ENCODE measurements at places on chromosomes 3 and 15.
A peak's percentile ranks its signal among the peaks of the same experiment; 100 is the strongest.

- DNase-seq = no peak
Measured at GRCh38 chr3:128263118-128263517, 109.8 kb downstream of the EEFSEC start.

DNA sequence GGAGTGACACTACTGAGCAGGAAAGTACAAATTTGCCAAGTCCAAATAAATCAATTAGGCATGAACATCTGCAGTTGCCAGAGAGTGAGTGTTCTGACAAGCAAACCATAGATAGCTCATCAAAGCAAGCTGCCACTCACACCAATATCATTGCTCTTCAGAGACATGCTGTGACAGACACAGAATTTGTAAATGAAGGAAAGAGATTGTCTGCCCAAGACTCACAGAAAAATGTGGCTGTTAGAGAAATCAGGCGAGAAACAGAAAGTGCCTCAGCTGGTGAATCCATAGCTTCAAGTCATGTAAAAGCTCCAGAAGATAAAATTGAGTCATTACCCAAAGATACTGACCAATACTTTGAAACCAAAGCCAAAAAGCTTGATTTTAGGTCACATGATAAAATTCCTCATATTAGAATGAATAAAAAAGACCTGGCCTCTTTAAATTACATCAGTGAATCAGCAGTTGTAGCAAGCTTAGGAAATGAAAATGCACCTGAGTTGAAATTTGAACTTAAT lies 50.8 kb downstream of the CRYBG3 start:
- peak; percentile 15 for DNase-seq

DNA sequence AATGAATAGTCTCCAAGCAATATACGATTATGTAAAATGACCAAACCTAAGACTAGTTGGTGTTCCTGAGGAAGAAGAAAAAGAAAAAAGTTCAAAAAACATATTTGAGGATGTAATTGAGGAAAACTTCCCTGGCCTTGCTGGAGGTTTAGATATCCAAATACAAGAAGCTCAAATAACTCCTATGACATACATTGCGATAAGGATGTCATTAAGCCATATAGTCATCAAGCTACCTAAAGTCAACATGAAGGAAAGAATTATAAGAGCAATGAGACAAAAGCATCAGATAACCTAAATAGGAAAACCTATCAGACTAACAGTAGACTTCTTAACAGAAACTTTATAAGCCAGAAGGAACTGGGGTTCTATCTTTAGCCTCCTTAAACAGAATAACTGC lies 231.1 kb downstream of the TUSC7 start:
- no peak for DNase-seq

GRCh38 chr3:24963762-24964625 lies 464.1 kb upstream of the RARB start:
- DNase-seq = peak; percentile 44

DNA sequence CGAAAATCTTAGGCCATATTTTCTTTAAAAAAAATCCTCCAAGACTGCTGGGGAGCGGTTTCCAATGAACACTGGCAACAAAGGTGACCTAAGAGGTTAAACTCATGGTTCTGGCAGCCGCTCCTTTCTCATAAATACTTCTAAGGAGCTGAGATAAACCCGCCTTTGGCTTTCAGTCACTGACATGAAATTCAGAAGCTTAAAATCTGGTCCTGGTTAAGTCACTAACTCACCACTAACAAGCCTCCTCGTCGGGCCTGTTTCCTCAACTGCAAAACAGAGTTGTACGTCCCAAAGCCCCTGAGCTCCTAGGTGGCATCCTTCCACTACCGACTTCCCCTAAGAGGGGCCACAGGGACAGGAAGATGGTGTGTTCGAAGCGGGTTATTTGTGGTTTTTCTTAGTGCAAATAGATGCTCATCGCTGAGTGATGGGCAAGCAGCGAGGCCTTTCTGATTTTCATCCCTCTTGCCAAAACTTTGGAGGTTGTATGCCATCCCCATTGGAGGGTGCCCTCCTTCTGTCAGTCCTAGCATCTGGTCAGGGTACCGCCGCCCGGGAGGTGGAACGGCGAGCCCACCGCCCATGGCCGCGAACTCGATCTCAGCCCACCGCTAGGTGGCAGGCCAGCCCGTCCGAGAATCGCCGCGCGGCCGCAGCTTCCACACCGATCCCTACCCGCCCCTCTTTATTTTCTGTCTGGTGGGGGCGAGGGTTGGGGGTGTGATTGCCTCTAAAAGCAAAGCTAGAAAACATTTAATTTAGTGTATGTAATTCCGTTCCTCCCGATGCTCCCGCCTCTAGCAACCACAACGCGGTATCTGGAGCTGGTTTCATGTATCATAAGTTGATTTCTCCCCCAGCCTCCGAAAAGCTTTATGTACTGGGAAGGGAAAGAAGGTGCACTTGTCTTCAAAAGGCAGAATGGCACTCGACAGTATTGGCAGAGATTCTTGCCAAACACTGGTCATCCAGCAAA lies 4.6 kb downstream of the BCL6 start:
- DNase-seq = peak; percentile 74

DNA sequence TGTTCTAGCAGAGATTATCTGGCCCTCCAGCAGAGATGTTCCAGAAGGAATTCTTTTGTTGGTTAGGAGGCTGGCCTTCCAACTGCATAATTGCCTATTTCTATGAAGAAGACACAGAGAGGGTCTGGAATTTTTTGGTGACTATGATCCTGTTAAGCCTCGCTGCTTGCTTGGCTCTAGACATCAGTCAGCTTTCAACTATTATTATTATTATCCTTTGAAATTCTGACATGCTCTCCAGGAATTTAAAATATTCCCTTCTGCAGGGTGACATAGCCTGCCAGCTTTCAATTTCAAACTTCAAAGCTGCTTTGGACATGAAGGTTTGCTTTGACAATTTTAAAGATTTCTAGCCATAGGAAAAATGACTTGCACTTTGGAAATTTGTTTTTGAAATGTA lies 26.3 kb upstream of the ZNF148 start:
- peak; percentile 91 for DNase-seq

- no peak for DNase-seq
Measured at GRCh38 chr3:115685097-115685496, 61.8 kb downstream of the GAP43 start.

DNA sequence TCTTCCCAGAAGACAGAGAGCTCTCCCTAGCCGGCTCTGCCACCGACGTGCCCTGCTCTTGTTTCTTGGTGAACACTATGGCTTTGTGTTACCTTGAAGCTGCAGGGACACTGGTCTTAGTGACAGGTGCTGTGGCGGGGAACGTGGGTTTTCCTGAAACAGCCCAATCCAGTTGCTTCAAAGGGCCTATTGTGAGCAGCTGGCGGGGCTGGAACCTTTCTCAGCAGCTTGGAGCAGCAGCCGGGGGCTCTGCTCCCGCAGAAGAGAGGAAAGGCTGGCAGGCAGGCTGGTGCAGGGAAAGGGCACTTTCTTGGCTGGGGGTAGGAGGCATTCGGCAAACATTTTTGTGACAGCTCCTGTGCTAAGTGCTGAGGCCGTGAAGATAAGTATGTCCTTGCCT lies 12.8 kb downstream of the MYZAP start:
- DNase-seq = no peak

GRCh38 chr3:107432646-107433045 lies 55.4 kb downstream of the CCDC54 start:
- peak; percentile 5 for DNase-seq

GRCh38 chr15:88917760-88918159 lies 4.6 kb upstream of the MFGE8 start:
- DNase-seq = no peak

DNA sequence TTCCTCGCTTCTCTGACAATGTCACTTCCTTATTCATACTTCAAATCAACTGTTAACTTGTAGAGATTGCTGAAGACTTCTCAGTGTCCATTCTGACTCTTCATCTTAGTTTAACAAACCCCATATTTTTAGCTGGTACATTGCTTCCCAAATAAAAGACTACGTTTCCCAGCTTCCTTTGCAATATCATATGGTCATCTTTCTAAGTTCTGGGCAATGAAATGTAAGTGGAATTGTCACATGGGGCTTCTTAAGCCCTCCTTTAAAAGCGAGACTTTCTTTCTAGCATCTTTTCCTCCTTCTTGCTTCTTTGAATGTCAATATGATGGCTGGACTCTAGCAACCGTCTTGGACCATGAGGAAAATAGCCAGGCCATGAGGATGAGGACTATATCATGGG lies 239.0 kb downstream of the ZNF621 start:
- DNase-seq = no peak

- DNase-seq = no peak
Measured at GRCh38 chr3:125386811-125387210, 11.7 kb upstream of the ZNF148 start.

DNA sequence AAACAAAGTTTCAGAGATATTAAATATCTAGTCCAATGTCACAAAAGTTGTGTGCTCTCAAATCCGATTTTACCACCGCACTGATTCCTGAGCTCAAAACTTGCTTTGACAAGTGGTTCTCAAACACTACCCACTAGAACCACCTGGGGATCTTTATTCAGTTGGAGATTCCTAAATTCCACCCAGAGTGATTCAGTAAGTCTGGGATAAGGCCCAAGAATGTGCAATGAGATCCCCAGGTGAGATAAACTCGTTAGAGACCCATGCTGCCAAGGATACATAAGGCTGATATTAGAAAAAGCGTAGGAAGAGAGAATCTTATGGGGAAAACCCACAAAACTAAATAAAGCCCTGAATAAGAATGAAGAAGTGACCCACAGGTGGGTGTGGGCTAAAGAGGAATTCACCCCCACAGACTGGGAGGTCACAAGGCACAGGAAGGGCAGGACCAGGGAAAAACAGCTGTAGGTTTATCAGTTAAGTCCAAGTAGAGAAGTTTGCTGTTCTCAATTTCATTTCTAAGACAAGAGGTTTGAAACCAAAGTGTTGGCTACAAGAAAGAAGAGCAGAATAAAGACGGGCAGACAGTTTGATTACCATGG lies 11.5 kb upstream of the RPS17 start:
- DNase-seq = no peak

GRCh38 chr15:32030795-32031194 lies 480 bp downstream of the CHRNA7 start:
- DNase-seq = no peak

DNA sequence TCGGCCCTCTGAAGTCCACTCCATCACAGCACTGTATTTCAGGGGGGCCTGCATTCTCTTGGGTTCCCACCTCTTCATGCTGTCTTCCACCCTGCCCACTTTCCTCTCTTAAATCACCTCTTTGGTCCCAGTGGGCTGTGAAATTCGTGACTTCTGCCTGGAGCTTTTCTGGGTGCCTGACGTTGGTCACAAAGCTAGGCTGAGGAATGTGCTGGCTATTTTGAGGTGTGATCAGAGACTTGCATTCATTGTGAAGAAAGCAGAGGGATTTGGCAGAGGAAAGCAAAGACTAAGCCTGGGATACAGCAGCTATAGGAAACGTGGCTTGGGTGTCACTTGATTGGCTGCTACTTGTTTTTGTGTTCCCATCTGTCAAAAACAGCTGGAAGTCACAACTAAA lies 202.5 kb downstream of the SATB1 start:
- DNase-seq = no peak

GRCh38 chr3:184616436-184616835 lies 54.9 kb downstream of the EPHB3 start:
- no peak for DNase-seq

DNA sequence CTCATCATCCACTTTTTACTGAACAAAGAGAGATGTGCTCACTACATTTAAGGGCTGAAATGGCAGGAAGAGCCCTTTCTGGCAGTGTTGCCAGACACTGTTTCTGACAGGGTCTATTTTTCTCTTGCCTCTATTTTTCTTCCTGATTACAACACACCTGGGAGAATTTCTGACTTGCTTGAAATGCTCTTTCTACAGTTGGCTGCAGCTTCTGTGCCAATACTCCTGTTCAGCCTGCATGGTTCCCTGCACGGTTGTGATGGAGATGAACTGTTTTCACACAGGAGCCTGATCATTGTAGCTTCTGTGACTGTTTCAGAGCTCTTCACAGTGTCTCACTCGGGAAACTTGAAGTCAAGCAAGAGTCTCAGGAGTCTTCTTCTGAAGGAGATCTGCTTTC lies 83.0 kb upstream of the DLG1 start:
- no peak for DNase-seq

- DNase-seq = peak; percentile 61
Measured at GRCh38 chr3:194277786-194278130, 73.4 kb downstream of the CPN2 start.

DNA sequence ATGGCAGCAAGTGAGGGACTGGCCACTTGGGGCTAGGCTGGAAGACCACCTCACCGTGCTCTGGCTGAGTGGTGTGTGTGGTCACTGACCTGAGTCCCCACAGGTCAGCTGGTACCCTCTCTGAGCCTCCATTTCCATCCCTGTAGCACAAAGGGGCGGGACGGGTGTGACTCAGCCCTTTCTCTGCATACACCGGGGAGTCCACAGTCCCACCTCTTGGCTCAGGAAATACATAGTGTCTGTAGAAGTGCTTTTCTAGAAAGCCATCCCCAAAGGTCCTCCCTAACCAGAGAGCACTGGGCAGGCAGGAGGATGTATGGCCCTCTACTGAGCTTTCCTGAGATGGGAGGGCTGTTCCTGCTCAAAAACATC lies 27.2 kb downstream of the WNT7A start:
- DNase-seq = no peak

- no peak for DNase-seq
Measured at GRCh38 chr3:105415951-105416350, 49.2 kb downstream of the ALCAM start.

GRCh38 chr3:171833789-171834460 lies 9.2 kb upstream of the TMEM212 start:
- peak; percentile 66 for DNase-seq

- DNase-seq = no peak
Measured at GRCh38 chr3:195033531-195034091, 237.3 kb downstream of the XXYLT1 start.

DNA sequence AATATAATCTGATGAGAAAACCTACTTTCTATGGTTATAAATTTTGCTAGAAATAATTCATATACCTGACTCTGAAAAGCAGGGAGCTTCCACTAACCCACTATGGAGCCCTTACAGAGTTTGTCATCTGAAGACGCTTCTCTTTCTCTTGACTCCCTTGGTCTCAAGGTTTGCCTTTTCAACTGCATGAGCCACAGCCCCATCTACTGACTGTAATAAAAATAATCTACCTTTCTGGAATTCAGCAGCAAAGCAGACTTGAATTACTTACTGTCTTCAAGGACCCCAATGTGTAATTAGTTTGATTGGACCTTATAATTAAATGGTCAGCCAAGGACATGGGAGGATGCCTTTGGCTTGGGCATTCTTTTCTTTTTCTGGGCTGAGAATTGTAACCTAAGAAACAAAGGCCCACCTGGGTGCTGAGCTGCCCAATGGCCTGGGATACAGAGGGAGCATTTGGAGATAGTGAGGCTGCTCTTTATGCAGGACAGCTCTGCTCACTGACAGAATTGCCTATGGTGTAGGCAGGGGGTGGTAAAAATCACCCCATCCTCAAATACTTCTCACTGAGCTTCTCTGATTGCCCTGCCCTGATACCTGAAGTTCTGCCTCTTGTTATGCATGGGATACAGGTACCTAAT lies 178.6 kb upstream of the TRIM42 start:
- peak; percentile 11 for DNase-seq

All from fibroblast of skin of scalp (primary cell).